ENCODE measurements at places on chromosomes 2 and 18.

DNA sequence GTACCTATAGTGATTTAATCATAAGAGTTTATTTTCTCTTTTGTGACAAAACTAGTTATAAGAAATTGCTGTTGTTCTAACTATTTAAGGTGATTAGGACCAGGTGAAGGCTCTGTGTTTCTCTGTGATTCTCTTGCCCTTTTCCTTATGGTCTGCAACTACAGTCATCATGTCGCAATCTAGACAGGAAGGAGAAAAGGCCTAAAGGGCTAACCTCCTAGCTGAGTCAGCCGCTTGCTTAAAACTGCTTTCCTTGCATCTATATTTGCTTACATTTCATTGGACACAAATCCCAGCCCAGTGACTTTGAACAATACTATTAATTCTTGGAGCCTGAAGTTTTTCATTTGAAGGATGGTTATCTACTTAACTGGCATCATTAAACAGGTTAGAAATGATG lies 93.1 kb downstream of the PIK3C3 start:
- DNase-seq, result no peak

GRCh38 chr2:96542357-96542977 lies 5.9 kb downstream of the ARID5A start:
- DNase-seq, result no peak

GRCh38 chr2:218387369-218388194 lies 5.5 kb downstream of the SLC11A1 start:
- no peak for DNase-seq

DNA sequence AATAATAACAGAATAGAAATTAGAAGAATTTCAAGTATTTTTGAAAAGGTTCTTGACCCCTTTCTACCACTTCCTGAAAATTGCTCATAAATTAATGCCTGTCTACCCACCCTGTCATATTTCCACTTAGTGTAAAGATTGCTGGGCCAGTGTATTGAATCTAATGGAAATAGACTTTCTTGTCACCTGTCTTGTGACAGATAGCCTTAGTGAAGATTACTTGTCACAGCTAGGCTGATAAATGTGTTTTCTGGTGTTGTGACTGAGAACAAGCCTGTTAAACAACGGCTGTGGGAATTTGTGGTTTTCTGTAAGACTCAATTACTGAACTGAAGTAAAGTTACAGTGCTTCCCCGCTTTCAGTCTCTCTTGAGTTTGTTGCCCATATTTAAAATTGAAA lies 37.0 kb downstream of the PIK3C3 start:
- no peak for DNase-seq

Measured in effector memory CD4-positive, alpha-beta T cell (primary cell).